AG09309 (cell line): ENCODE measurements at places on chromosomes 7 and 10.

- DNase-seq, result no peak
Measured at GRCh38 chr7:132263151-132263550, 313.1 kb downstream of the PLXNA4 start.

DNA sequence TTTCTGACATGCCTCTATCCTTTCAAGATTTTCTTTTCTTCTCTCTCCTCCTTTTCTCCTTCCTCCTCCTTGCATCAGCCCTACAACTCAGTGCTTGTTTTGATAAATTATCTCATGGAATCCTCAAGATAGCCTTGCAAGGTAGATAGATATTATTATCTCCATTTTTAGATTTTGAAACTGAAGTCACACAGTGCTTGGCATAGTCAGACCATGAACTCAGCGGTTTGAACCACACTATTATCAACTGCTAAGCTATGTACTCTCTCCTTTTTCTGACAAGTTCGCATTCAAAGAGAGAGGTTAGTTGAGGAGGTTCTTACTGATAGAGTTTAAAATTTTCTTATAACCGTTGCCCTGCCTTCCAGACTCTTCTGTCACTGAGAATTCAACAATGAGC is 79.1 kb downstream of the SUGCT start:
- DNase-seq, result no peak

GRCh38 chr7:107878636-107879035 is 12.3 kb upstream of the DLD start:
- no peak for DNase-seq

GRCh38 chr10:35387768-35388167 is 51.5 kb downstream of the CCNY start:
- no peak for DNase-seq

DNA sequence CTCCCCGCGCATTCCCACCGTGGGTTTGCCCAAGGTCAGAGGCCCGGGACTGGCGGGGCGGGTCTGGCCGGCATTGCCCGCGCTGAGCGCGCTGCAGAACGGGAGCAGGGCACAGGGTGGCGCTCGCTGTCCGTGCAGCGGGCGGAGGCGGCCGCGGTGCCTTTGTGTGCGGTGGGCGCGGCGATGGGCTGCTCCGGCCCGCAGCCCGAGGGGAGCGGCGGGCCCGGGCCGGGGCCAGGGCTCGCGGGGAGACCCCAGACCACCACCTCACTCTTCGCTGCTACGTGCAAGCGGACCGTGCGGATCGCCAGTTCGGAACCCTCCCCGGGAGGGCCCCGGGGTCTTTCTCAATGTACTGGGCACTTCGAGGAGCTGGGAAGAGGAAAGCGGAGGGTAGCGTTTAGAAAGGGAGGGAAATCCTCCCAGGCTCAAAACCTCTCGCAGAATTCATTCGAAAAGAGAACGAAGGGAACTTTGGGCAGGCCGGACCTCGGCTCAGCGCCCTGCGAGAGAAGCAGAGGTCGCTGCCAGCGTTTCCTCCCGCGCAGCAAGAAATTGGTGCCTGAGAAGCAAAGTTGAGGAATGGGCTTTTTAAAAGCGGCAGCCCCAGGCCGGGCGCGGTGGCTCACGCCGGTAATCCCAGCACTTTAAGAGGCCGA is 8.5 kb downstream of the SP8 start:
- no peak for DNase-seq

GRCh38 chr10:80281784-80282765 is 7.4 kb downstream of the MAT1A start:
- DNase-seq, result no peak

DNA sequence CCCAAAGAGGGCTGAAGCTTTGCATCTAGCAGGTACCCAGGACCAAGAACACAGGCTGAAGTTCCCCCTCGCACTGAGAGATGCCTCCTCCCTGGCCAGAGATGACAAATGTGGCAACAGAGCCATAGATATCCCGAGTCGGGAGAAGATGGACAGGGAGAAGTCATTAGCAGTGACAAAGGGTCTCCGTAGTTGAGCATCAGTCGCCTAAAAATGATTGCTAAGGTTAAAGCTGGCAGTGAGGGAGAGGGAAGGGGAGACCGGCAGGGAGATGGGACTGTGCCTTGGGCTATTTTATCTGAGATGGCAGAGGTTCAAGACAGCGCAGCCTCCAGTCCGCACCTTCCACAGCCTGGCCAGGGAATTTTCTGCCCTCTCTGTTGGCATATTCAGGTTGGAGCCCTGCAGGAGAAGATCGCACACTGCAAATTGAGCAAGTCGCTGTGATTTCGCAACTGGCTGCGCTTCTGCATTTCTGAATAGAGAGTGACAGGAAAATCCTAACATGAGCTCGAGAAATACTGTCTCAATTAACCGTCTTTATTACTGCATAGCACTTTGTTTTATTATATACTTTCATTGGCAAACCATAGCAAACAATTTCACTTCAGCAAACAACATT is 238.9 kb upstream of the GPR26 start:
- DNase-seq, result no peak

- DNase-seq, result no peak
Measured at GRCh38 chr7:141738592-141739013, 445 bp downstream of the SSBP1 start.

GRCh38 chr10:133388236-133388972 is 5.6 kb upstream of the MTG1 start:
- DNase-seq, result no peak

DNA sequence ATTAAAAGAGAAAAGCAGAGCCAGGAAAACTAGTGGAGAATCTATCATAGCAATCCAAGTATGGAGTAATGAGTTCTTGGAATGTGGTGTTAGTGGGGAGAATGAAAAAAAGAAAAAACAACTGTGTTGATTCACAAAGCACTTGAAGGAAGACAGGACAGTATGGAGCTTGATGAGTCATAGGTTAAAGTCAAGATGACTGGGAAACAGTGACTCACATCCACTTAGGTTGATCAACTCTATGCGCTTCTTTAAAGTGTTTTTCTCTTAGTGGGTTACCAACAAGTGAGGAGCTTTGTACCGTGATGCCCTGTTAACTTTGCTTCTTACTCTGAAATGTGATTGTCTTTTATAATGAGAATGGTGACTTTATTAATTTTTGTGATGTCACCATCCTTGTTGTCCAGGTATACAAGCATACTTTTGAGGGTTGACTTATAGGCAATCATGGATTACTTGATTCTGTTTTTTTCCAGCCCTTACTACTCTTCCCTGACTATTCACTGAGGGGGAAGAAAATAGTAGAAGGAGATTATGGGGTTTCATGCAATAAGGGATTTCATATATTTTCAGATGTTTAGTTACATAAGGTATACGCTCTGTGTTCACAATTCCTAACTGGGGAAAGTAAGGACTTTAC is 32.1 kb upstream of the MDFIC start:
- DNase-seq, result peak; percentile 97

GRCh38 chr10:112471878-112472487 is 25.0 kb downstream of the VTI1A start:
- peak; percentile 33 for DNase-seq

- DNase-seq, result no peak
Measured at GRCh38 chr10:99444383-99445045, 14.1 kb upstream of the GOT1 start.

GRCh38 chr7:103996639-103997038 is 7.2 kb upstream of the RELN start:
- no peak for DNase-seq
